GOT3 (cell line): ENCODE measurements at places on chromosomes 3 and 15.

GRCh38 chr3:71129611-71130431 is 453.7 kb downstream of the FOXP1 start:
- DNase-seq, result no peak

GRCh38 chr15:51883271-51883837 is 53.9 kb downstream of the TMOD3 start:
- no peak for DNase-seq

GRCh38 chr3:52123106-52123725 is 31.0 kb downstream of the POC1A start:
- DNase-seq, result no peak

DNA sequence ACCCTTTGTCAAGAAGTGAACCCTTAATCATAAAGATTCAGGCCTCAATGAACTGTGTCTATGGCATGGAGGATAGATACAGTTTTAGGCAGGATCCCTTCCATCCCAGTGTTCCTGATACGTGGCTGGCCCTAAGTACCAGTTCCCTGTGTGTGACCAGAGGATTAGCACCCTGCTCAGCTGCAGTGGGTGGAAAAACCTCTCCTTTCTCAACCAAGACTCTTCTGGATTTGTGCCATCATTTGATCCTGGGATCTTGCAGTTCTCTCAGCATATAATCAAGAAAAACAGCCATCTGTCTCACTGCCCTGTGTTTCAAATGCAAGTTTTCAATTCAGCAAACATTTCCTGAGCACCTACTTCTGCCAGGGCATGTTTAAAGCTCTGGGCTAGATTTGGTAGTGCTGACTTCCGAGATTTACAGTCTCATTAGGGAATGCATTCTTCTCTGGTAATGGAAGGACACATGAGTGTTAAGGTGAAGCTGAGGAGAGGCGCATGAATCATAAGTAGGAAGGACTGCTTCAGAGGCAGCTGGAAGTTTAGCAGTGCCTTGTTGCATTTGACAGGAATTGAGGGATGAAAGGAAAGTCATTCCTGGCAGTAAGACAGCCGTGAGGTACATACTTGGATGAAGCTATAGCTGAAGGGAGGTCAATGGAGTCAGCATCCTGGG is 388.3 kb downstream of the MFSD1 start:
- DNase-seq, result no peak

DNA sequence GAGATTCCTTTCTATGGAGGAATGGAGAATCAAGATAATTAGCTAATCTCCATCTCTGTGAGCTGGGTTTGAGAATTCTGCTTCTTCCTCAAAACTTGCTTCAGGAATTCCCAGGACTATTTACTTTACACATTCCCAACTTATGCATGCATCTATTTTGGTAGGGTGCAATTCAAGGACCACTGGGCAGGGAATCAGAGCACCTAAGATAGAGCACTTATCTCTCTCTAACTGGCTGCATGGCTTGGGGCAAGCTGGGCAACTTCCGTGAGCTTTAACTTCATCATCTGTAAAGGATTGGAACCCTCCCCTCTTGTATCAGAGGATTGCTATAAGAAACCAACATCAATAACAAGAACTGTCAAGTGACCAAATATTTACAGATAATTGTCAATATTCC is 160.2 kb downstream of the PDCD6IP start:
- DNase-seq, result no peak

DNA sequence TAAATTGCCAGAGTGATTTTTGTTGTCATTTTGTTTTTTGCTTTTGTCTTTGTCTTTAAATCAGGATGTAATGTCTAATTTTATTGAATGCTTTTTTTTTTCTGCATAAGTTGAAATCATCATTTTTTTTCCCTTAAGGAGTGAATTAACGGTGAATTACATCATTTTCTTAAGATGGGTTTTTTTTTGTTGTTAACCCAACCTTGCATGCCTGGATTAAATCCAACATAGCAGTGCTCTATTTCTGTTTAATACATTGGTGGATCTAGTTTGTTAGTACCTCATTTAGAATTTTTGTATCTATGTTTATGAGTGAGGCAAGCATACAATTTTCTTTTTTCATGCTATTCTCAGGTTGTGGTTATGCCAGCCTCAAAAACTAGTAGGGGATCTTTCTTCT is 186.4 kb upstream of the TMC3 start:
- no peak for DNase-seq

DNA sequence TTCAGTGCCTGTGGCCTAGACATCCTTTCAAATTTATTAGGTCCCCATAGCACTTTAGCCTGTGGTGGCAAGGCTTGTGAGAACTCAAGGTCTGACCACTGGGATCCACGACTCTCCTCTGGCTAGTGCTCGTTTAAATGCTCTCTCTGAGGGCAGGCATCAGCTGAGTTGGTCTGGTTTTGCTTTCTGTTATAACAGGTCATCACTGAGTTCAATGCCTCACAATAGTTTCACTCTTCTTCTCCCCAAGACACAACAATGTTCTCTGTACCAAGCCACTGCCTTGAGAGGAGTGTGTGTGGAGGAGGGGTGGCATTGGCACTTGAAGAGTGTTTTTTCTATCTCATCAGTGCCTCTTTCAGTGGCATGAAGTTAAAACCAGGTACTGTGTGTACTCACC is 7.6 kb downstream of the OR5K4 start:
- DNase-seq, result no peak

DNA sequence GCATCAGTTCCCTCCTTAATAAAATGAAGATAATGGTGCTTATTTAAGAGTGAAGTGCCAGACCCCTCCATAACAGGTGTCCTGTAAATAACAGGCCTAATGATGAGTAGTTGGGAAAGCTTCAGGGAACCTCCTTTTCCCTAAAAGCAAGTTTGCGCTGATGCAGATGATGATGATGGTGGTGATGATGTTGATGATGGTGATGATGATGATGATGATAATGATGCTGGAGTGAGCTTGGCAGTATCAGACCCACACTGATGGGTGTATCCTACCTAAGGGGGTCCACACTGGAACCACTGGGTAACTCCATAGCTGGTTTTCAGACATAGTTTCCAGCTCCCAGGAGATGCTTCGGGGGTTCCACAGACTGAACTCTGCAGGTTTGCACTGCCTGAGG is 24.4 kb downstream of the MTMR14 start:
- DNase-seq, result no peak

- no peak for DNase-seq
Observed at GRCh38 chr3:119297169-119297568, 3.0 kb downstream of the ARHGAP31 start.

- no peak for DNase-seq
Observed at GRCh38 chr15:40584191-40584590, 9.9 kb upstream of the KNL1 start.

DNA sequence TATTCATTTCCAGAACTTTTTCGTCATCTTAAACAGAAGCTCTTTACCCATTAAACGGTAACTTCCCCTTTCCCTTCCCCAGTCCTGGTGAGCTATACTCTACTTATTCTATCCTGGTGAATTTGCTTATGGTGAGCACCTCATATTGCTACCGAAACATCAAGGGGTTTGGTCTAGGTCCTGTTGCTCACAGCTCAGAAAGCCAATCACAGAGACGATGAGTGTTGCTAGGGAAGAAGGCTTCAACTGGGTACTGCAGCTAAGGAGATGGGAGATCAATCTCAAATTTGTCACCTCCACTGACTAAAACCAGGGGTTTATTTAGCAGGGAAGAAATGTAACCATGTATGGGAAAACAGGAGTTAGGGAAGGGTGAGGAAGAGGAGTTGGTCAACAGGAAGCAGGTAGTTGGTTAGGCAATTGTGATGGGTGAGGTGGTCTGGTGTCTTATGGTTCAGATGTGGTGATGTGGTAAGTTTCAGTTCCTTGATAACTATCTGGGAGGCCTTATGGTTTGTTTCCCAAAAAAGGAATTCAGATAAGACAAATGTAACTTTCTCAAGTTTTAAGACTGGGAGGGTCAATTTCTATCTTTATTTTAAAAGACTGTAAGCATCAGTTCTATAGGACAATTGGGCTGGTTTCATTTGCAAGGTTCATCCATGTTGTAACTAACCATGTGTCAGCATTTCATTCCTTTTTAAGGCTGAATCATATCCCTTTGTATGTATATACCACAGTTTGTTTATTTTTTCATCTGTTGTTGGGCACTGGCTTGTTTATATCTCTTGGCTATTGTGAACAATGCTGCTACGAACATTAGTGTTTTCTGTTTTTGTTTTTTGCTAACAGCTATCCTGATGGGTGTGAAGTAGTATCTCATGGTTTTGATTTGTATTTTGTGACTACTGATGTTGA is 24.3 kb downstream of the ARHGAP11B start:
- DNase-seq, result no peak

DNA sequence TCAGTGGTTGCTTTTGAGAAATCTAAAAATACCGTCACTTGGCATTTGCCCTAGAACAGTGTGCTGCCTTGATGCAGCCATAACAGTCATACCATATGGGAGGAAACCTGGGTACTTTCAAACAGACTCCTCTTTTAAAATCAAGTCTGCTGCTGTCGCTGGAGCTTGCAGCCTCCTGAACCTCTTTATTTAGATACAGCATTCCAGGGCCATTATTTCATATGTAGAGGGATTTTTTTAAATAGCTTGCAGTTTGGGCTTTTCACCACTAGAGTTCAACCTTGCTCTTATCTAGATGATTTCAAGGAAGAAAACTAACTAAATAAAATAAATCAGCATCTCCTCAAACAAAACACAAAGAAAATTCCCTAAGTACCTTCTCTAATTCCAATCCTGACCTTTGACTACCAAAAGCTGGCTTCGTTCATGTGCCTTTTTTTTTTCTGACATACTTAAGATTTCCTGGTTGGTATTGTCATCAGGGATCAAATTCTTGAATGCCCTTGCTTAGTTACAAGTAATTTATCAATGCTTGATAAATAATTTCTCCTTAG is 111.6 kb downstream of the KBTBD8 start:
- no peak for DNase-seq

DNA sequence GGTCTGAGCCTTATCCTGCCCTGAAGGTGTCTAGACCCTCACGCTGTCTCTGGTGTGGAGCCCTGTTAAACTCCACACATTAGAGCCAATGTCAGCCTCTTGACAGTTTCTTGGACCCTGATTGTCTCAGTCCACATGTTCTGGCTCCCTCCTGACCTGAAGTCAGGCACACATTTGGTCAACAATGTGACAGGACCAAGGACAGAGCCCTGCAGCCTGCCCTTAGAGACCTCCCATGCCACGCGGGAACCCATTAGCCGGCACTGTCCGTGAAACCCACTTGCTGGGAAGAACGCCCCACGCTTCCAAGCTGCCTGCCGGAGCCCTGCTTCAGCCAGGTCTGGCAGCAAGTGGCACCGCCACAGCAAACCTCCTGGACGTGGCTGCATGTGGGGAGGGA is 162.7 kb upstream of the LINGO1 start:
- DNase-seq, result no peak

DNA sequence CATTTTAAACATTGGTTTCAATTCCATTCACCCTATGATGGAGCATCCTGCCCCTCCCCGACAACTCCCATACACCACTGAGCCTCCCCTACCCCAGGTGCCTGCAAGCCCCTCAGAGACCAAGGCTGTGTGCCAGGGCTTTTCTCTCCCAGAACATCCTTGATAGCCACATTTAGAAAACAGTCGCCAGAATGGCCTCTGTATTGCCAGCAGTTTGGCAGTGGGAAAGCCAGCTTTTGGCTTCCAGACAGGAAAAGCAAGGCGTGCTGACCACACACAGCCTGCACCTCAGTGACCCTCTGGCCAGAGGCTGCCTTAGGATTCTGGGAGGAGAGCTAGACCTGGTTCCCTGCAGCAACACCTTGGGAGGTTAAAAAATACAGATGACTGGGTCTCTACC is 18.2 kb upstream of the HRH1 start:
- no peak for DNase-seq

GRCh38 chr3:43644443-43644842 is 22.6 kb upstream of the ANO10 start:
- DNase-seq, result no peak
